ENCODE measurements at places on chromosomes 4 and X.

GRCh38 chr4:82360298-82361177 lies 13.3 kb downstream of the HNRNPD start:
- DNase-seq, result no peak

GRCh38 chrX:113959912-113960626 lies 623.8 kb upstream of the HTR2C start:
- DNase-seq, result no peak

GRCh38 chrX:140091125-140091886 lies 126.0 kb upstream of the CXorf66 start:
- no peak for DNase-seq

DNA sequence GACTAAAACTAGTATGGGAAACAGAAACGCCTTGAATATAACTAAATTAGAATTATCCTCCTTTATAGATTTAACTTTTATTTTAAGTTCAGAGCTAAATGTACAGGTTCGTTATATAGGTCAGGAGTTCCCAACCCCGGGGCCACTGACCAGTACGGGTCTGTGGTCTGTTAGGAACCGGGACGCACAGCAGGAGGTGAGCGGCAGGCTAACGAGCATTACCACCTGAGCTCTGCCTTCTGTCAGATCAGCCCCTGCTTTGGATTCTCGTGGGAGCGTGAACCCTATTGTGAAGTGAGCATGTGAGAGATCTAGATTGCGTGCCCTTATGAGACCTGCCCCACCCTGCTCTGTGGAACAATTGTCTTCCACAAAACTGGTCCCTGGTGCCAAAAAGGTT lies 51.0 kb downstream of the FAT4 start:
- DNase-seq, result no peak

DNA sequence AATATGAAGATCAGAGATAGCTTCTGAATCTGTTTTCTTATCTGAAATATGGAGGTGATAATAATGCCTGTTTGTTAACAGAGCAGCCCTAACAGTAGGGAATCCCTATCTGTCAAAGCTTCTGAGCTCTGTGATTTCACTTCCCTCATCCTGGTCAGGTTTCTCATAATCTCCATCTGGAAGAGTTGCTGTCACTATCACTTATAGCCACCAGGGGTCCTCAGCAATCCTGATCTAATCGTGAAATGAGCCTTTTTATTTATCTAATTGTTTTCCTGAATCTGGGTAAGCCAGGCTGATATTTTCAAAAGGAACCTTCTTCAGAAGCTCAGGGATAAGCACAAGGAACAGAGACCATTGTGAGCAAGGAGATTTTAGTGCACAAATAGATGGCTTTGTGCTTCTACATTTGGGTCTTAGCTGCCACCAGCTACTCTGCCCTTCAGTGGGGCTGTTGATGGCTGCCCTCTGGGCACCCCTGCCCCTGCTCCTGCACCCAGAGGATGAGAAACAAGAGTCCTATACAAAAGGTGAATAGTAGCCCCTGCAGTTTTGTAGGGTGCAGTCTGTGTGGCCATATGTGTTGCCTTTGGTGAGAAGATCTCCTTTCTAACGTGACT lies 196.4 kb upstream of the RADX start:
- no peak for DNase-seq

DNA sequence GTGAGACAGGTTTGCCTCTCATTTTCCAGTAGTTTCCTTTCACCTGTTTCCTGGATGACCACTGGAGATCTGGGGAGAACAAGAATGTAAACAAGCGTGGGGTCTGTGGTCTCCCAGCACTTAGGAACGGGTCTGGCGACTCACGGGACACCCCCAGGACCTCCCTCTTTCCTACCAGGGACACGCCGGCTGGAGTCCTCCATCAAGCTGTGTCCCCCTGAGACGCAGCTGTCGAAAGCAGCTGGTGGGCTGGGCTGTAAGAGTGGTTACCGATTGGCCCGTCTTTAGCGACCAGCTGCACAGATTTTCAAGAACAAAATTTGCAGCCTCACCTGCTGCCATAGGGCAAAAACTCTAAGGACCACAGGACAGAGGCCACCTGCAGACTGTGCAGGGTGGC lies 11.9 kb downstream of the LRPAP1 start:
- no peak for DNase-seq

- DNase-seq, result no peak
Observed at GRCh38 chr4:56388306-56388705, 1.0 kb upstream of the AASDH start.

GRCh38 chrX:7027071-7027470 lies 120.4 kb upstream of the STS start:
- DNase-seq, result no peak

DNA sequence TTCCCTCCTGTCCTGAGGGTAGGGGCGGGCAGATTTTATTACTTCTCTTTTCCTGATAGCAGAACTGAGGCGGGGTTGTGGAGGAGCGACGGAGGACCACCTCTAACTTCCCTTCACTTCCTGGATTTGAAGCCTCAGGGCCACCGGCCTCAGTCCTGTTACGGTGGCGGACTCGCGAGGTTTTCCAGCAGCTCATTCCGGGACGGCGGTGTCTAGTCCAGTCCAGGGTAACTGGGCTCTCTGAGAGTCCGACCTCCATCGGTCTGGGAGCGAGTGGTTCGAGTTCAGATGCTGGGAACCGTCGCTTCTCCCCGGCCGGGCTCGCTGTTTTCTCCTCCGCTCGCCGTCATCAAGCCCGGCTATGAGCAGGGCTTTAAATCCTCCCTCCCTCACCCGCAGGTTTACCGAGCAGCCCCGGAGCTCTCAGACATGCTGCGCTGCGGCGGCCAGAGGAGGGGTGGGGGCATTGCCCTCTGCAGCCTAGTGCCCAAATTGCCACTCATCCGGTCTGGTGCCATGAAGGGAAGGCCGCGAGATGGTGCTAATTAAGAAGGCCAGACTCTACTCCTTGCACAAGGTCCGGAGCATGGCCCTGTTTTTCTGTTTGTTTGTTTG lies 23.3 kb downstream of the HAND2 start:
- DNase-seq, result no peak

DNA sequence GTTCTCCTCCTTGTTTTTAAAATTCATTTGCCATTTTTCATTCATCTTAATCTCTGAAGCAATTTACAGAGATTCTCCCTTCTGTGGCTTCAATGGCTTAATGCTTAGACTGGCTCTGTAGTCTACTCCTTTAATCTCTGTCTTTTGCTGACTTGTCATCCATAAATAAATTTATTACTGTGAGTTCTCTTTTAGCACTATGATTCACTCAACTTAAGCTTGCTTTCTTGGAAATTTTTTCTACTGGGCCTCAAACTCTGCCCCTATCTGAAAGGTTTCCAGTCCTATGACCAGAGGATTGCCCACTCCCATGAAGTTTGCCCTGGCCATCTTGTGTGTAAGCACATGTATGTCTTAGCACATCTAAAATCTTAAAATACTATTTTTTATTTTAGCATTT lies 251.1 kb downstream of the DCLK2 start:
- DNase-seq, result no peak

GRCh38 chr4:5618051-5618960 lies 90.1 kb downstream of the EVC2 start:
- DNase-seq, result no peak

DNA sequence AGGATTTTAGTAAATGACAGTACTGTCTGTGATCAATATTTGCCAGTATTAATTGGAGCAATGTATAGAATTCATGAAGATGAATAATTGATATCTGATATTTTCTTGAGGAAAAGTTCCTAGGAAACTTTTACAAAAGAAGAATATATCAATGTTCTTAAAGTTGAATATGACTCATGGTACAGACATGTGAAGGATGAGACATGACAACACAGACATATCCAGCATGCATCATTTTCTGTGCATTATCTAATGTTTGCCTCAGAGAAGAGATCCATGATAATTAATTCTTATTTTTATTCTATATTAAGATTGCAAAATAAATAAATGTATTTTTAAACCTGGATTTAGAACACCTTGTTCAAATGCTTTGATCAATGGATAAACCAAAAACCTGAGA lies 452.9 kb upstream of the EPHA5 start:
- DNase-seq, result no peak

GRCh38 chrX:3638280-3638873 lies 75.1 kb downstream of the PRKX start:
- no peak for DNase-seq

- no peak for DNase-seq
Observed at GRCh38 chr4:1334579-1334895, 12.5 kb upstream of the UVSSA start.

DNA sequence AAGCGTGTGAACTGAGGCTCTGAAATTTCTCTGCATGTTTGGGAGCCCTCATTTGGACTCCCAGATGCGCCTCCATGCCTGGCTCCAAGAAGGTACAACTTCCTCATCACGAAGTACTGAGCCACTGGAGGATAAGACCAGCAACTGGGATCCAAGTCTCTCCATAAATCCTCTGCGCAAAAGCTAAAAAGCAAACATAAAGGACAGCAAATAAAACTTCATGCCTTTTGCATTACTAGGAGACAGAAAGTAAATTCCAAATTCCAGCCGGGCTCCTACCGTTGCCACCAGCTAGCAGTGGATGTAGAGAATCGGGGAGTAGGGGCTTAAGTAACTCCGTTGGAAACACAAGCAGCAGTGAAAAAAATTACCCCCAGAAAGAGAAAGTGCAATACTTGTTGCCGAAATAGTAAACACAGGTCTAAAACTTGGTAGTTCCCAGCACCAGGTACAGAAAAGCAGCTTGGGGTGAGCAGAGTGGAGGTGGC lies 477.1 kb upstream of the TENM3 start:
- no peak for DNase-seq
